ENCODE measurements at places on chromosomes 1 and 21.

DNA sequence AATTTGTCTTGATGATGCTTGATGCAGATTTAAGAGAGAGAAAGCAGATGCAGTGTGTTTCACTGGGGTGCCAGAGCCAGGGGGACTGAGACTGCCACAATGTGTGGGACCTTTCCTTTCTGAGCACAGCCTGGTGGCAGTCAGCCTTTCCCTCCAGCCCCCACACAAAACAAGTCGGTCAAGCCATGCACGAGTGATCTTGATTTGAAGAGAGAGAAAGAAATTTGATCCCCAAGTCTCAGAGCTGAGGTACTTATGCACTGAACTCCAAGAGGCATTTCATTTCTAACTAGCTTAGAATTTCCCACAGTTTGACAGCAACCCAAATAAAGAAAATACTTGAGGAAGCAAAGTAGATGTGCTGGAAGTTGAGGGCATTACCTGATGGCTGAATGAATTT is 193.8 kb downstream of the ST6GALNAC3 start:
- DNase-seq, result no peak

GRCh38 chr1:168506204-168506819 is 37.5 kb downstream of the XCL2 start:
- no peak for DNase-seq

DNA sequence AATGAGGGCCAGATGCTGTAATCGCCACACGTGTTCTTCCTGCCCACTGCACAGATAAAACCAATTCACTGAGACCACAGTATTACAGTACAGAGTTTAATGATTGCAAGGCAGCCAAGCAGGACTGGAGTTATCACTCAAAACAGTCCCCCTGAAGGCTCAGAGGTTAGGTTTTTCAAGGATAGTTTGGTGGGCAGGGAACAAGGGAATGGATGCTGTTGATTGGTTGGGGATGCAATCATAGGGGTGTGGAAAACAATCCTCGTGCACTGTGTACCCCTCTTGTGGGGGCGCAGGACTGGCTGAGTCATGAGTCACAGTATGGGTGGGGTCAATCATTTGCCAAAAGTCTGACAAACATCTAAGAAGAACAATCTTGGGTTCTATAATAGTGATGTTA is 12.4 kb upstream of the USP1 start:
- no peak for DNase-seq

DNA sequence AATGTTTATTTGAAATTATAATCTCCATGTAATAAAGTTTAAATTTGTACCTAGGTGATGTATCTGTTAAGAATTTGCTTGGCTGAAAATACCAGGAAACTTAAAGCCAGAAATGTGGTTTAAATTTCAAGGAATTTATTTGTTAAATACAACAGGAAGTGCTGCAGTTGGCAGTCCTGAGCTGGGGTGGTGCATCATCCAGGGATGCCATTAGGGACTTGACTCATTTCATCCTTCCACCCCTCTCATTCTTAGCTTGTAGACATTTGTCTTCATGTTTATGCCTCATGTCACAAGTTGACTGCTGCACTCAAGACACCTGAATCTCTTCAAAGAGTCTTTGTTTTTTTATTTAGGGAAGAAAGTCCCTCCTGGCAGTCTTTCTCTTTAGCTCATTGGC is 175.9 kb downstream of the LHX8 start:
- no peak for DNase-seq

- DNase-seq, result no peak
Measured at GRCh38 chr1:52238474-52238873, 96.6 kb downstream of the ZFYVE9 start.

- DNase-seq, result peak; percentile 81
Measured at GRCh38 chr1:27575840-27576331, 28.1 kb downstream of the AHDC1 start.

GRCh38 chr1:40621821-40622450 is 43.5 kb downstream of the RIMS3 start:
- no peak for DNase-seq

GRCh38 chr1:216215169-216215568 is 208.1 kb downstream of the USH2A start:
- no peak for DNase-seq

GRCh38 chr1:225909477-225909876 is 14.6 kb downstream of the PYCR2 start:
- no peak for DNase-seq

DNA sequence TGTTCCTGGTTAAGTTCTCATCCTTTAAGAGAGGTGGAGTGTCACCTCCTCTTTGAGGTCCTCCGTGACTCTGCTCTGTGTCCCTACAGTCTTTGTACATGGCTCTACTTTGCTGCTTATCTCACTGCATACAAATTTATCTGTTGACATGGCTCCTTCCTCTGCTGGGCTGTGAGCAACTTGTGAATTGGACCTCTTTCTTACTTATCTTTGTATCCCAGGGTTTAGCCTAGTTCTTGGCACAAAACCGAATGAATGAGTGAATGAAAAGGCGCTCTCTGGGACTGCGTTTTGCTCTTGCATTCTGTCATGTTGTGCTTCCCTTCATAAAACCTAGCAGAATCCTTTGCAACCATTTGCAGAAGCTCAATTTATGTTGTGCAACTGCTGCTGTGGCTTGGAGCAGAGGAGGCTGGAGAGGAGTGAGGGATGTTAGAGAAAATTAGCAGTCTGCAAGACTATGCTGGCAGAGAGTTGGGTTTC is 12.4 kb downstream of the SLC26A9 start:
- DNase-seq, result no peak

- no peak for DNase-seq
Measured at GRCh38 chr21:41536076-41536826, 28.3 kb upstream of the TMPRSS2 start.

DNA sequence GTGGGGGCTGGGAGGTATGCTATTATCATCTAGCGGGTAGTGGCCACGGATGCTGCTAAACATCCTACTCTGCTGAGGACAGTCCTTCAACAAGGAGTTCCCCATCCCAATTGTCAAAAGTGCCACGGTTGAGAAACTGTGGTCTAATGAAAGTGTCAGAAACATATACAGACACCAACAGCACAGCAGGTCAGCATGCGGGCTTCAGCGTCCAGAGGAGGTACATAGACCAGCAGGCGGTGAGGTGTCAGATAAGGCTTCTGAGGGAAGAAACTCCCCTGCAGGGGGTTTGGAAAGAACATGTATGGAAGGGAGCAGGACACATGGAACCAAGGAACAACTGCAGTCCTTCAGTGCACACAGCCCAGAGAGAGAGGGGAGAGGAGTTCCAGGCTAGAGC is 4.8 kb upstream of the TTC4 start:
- no peak for DNase-seq

DNA sequence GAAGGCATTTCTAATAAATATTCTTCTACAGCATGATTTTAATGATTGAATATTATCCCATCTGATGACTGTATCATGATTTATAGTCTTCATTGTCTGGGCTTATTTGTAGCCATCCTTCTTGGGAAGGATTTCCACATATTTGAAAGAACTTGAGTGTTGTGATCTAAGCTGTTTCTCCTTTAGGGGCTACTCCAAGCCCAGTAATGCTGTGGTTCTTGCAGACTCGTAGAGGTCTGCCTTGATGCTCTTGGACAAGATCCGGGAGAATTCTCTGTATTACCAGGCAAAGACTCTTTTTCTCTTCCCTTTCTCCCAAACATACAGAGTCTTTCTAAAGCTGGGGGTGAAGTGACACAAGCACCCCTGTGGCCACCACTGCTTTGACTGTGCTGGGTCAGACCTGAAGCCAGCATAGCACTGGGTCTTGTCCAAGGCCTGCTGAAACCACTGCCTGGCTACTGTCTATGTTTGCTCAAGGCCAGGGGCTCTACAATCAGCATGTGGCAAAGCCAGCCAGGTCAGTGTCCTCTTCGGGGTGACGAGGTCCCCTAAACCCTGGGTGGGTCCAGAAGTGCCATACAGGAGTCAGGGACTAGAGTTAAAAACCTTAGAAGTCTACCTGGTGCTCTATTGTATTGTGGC is 107.4 kb downstream of the GIPC2 start:
- no peak for DNase-seq

DNA sequence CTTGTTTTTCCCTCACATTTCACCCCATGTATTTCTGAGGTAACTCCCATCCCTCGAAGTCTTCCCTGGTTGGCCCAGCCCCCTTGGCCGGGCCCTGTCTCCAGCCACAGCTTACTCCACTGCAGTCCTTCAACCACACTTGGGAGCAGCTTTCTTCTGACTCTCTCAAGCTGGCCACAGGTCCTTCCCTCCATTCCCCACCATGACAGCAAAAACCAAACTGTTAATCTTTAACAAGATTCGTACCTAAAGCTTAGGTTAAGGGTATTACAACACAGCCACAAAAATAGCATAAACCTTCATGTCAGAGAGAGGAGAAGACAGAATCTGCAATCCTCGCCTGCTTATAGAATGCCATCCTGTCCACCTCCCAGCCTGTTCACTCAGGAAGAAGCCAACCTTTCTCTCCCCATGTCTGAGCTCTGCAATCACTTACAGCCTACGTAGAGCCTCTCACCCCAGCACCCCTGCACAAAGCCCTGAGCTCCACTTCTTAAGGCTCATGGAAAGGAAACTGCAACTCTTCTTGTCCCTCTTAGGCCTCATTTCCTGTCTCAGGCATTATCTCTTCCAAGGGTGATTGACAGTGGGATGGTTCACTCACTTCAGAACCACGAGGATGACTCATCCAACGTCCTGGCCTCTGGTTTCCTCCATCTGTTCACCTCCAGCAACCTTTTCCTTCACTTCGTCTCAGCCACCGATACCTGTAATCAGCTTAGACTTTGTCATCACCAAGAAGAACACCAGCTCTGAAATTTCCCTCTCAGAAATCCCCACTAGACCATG is 72.8 kb downstream of the CD2 start:
- DNase-seq, result no peak

GRCh38 chr1:197003132-197003531 is 25.8 kb downstream of the CFHR5 start:
- DNase-seq, result no peak

GRCh38 chr1:6538956-6539355 is 15.4 kb downstream of the NOL9 start:
- DNase-seq, result no peak

DNA sequence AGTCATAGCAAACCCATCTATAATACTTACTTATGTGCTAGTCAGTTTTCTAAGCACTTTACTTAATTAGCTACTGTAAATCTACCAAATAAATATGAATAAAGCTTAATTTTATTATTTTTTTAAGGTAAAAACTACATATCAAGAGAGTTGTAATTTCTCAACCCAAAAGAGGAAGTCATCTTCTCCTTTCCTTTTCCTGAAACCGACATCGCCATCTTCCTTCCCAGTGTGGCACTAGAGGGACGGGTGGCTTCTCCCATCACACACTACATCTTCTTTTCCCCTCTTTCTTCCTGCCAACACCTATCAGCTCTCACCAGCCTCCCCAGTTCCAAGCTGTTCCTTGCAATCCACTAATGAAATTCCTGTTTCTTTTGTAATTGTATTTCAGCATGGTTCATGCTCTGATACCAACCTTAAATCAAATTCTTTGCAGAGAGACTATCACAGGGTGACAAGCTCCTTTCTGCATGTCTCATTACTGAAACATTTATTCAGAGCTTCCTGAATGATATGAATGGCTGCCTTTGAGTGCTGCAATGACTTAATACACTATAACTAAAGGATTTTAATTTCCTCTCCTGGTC is 251.6 kb upstream of the FAM78B start:
- no peak for DNase-seq

DNA sequence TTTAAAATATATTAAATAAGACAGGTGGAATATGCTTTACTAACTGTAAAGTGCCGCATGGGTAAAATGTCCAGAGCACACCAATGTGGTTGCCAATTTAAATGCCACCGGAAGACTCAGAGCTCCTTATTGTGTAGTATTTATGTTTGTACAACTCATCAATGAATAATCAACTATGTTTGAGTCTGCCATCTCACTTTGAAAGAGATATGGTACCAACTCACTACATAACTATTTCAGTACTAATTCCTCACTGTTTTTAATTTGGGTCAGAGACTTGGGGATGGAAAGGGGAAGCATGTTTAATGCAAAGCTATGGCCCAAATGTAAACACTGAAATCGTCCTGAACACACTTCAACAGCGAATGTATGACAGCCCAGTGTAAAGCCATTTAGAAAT is 144.8 kb downstream of the NR5A2 start:
- DNase-seq, result no peak

GRCh38 chr1:46812065-46812963 is 13.5 kb downstream of the CYP4B1 start:
- DNase-seq, result no peak

DNA sequence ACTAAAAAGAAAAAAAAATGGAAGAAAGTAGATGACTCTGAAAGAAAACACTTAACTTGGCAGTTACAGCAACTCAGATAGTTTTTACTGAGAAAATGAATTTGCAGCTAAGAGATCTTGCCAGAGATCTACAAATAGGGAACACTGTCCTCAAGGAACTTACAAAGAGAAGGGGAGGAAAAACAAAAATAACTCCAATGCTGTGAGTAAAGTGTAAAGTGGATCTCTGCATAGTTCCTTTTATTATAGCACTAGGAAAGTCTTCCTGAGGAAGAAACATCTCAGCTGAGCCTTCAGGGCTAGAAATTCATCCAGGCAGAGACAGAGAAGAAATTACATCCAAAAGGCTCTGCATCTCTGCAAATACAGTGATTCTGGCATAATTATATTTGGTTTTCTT is 3.9 kb downstream of the CD1B start:
- no peak for DNase-seq

GRCh38 chr1:186828611-186829454 is at the start of gene PLA2G4A:
PLA2G4A (plus strand) TSS chr1:186828949; CDS start chr1:186854355, 25,406 bp downstream.
- DNase-seq, result peak; percentile 61

DNA sequence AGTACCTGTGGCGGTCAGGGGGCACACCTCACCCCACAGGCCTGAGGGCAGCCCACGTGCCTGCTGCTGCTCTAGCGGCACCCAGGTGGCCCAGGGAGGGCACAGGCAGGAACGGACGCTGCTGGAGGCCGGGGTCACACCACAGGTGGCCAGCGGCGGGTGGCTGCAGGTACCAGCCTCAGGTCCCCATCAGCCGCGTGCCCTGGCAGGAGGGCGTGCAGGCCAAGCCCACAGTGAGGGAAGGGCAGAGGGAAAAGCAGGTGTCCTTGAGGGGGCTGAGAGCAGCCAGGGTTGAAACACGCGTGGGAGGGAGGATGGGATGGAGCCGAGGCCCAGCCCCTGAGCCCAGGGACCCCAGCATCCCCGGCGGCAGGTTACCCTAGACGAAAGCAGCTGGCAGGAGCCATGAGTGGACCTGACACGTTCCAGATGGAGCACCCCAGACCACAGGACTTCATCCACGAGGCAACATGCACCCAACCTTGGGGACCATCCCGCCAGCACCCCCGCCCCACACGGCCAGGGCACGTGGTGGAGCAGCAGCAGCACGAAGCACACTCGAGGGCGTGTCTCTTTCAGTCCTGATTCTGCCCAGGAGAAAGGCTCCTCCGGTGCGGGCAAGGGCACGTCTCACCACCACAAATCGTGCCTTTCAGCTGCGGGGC is 3.7 kb downstream of the SLC19A1 start:
- peak; percentile 16 for DNase-seq

DNA sequence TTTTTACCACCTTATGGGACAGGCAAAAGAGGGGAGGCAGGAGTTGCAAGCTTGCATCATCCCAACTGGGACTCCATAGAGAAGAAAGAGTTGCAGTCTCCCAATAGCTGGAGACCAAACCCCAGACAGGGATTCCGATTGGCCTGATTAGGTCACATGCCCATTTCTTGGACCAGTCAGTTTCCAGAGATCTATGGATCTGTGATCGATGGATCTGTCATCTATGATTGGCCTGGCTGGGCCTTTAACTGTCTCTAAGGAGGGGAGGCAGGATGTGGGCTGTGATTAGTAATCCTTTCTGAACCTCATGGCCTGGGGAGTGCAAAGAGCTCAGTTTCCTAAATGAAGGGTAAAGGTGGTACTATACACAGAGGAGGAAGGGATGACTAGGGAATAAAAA is 252.1 kb downstream of the MATN1 start:
- no peak for DNase-seq

- no peak for DNase-seq
Measured at GRCh38 chr1:21833392-21833976, 21.4 kb downstream of the LDLRAD2 start.

All from right hindlimb (tissue), 1 donor.